Upper lobe of right lung (tissue), 1 donor: ENCODE measurements at places on chromosomes 16 and 17.
A peak's percentile ranks its signal among the peaks of the same experiment; 100 is the strongest.

DNA sequence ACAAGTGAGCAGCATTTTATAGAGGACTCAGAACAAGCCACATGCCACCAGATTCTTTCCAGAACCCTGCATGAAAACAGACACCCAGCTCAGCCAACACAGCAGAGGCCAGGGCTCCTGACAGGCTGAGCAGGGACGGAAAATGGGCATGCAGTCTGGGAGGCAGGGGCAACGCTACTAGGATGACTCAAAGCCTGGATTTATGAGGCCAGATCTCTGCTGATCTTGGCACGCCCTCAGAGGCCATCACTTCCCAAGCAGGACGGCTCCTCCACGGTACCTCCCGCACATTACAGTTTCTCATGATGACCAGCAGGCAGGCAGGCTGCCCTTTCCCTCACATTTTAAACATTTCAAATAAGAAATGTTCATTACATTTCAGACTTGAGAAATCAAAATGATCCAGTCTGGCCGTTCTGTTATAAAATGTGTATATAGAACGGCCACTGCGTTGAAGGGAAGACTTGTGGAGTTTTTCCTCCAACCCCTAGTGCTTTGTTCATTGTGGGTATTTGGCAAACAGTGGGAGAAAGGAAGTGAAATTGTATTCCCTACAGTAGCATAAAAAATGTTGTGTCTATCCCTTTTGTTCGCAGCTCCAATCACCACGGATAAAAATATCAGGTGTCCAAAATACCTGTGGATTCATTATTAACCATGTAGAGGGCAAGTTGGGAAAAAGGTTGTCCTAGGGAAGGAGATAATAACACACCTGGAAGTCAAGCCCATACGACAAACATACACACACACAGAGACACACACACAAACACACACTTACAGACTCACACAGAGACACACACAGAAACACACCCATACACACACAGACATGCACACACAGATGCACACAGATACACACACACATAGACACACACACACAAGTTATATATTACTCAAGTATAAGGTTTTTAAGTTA, 64.8 kb upstream of the ADAMTS18 start:
- DNase-seq, result no peak

DNA sequence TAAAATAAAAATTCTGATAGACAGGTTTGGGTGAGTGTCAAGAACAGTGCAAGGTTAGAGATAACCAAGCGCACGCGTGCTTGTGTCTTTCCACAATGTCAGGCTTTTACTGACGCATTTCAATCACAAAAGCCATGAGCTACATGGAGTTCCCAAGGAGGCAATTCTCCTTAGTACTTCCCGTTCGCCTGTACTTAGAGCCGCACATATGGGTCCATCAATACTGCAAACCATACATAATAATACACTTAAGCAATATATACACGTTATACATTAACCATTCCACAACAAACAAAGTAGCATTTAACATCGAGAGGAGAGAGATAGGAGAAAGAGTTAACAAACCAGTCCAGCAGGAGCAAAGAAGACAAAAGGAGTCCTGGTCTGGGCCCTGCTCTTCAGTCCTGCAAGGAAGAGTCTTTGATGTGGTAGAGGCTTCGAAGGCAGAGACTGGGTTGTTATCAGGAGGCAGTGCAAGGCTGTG, 11.9 kb upstream of the GPRC5C start:
- DNase-seq, result no peak

DNA sequence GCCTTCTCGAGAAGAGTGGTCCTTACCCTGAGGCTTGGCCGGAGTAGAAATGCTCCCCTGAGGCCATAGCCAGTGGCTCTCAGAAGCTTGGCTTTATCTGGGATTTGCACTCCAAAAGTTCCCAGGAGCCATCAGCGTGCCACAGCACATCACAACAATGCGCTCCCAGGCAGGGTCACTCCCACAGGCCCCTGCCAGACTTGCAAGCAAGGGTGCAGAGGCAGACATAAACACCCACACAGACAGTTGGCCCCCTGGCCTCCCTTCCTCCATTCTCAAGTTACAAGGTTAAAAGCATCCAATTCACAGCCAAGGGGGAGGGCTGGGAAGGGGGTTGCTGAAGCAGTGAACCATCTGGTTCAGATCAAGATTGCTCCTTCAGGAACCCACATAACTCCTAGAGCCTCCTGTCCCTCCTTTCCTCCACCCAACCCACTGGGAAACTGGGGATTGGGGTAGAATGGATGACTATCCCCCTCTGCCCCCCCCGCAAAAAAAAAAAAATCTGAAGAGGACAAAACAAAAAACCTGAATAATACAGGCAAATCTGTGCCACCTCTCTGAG, 1.8 kb downstream of the ST3GAL2 start:
- DNase-seq, result no peak

DNA sequence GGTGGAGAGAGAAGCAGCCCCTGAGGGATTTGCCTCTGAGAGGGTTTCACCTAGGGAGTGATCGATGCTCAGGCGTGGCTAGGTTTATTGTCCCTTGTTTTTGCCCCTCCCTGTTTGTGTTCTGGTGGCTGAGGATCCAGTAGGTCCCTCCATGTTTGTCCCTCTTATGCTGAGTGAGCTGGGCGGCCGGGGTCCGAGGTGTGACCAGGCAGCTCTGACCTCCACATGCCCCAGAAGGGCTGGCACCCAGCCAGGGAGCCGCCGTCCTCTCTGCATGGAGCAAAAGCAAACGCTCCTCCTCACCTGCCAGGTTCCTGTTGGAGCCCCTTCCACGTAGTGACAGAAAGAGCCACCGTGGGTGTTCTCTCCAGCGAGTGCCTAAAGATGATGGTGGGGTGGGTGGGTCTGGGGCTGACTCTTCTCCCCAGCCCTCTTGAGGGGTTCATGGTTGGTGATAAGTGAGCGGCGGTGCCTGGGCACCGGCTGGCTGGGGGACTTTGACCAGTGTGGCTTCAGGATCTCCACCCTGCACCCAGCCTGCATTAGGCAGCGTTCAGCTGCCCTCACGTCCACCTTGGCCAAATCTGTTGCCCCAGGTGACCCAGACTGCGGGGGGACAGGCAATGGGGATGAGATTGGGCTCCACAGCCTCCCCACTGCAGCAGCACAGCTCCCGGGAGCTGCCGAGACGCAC, 14.1 kb upstream of the NUDT16L1 start:
- no peak for DNase-seq

- DNase-seq, result no peak
These were observed 90.8 kb downstream of the DYNLRB2 start for GRCh38 chr16:80631581-80631980.

DNA sequence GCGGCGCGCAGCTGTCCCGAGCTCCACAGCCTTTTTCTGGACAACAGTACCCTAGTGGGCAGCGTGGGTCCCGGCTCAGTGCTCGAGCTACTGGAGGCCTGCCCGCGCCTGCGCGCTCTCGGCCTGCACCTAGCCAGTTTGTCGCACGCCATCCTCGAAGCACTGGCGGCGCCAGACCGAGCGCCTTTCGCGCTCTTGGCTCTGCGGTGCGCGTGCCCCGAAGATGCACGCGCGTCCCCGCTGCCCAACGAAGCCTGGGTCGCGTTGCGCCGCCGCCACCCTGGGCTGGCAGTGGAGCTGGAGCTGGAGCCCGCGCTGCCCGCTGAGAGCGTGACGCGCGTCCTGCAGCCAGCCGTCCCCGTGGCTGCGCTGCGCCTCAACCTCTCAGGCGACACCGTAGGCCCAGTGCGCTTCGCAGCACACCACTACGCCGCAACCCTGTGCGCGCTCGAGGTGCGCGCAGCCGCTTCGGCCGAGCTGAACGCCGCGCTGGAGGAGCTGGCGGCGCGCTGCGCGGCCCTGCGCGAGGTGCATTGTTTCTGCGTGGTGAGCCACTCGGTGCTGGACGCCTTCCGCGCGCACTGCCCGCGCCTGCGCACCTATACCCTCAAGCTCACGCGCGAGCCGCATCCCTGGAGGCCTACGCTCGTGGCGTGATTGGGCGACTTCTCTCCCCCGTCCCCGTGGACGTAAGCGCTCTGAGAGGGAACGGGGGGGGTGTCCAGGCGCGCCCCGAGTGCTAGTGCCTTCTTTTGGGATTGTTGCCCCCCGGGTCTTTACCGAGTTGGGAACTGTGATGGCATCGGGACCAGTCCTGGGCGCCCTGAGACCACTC, 1.2 kb upstream of the HSF4 start:
- no peak for DNase-seq

DNA sequence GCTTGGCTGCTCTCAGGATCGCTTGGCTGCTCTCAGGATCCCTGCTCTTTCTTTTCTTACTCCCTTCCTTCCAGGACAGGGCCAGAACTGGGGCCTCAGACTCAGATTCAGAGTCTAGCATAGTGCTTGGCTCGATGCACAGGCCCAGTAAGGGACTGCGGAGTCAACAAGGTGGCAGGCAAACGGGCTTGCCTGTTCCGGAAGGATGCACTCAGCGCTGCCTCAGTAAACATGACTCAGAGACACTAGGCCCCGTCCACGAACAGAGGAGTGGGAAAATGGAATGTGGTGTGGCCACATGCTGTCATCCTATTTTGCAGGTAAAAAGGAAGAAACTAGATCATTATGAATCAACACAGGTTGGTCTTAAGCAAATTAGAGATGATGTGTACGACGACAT, 9.8 kb downstream of the SPHK1 start:
- DNase-seq, result no peak

DNA sequence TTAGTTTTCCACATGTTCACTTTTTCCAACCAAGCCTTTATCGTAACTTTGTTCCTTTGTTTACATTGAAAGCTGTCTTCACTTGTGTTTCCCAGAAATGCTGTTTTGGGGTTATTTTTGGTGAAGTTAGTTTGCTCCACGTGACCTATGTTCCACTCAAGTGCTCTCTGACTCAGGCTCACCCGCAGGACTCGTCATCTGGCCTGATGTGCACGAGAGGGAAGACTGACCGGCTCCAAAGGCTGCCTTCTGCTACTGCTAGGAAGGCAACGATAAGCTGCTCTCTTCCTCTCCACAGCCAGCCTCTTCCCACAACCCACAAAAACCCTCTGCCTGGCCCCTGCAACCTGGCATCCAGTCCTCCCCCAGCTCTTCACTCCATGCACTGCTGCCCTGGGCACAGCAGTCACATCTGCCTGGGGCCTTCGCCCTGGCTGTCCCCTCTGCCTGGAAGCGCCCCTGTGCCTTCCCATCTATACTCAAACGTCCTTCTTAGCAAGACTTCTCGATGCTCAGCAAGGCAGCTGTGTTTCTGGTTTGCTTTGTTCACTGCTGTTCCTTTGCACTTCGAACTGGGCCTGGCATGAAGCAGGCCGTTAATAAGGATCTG, 28.0 kb downstream of the ZCCHC14 start:
- peak; percentile 83 for DNase-seq

DNA sequence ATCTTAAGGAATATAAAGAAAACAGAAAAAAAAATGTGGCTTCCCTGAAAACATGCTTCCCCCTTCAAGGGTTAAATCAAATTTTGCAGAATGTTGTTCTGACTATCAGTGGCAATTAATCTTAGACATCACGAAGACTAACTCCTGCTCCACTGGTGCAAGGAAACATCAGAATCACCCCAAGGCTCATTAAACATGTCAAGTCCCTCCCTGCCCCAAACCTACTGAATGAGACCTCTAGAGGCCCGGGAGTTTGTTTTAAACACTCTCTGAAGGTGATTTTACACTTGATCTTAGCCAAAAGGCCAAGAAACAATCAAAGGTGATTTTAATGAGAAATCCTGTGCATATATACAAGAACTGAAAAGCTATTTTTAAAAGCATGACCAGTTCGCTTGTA, 18.3 kb downstream of the PSME3IP1 start:
- DNase-seq, result no peak

- no peak for DNase-seq
These were observed 97.5 kb downstream of the YPEL2 start for GRCh38 chr17:59428916-59429485.

DNA sequence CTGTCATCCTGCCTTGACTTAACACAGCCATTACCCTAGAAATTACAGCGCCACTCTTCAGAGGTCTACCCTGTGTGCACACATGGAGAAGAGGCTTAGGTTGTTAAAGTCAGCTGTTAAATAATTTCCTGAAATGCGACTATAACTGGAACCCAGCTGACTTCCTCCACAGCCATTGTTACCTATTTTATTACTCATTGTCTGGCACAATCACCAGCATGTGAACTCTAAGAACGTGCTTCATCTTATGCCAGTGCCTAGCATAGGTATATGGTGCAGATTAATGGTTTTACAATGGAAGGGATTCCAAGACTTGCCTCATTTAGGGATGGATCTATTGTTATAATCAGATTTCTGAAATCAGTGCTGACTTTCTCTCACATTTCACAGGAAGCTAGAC, 11.9 kb downstream of the RDM1 start:
- no peak for DNase-seq
